ENCODE measurements at places on chromosomes 6 and 20. TPM values are rescaled to one million over a fixed set of nuclear protein-coding genes. Genes with fewer than 3 reads are reported as not detected.

- H3K27ac ChIP-seq = no peak overlapping the region
- H3K4me1 ChIP-seq = no peaks in the 10 kb centered on the region
- no peak for DNase-seq
- H3K4me3 ChIP-seq = no peak overlapping the region
Measured at GRCh38 chr20:22525069-22525820, 59.1 kb downstream of the FOXA2 start.

- no peak for DNase-seq
- H3K36me3 ChIP-seq = no peaks in the 10 kb centered on the region
- H3K27me3 ChIP-seq = no peaks in the 10 kb centered on the region
- H3K27ac ChIP-seq = no peak overlapping the region
Measured at GRCh38 chr6:125953502-125953875, 3.1 kb upstream of the HINT3 start.

- DNase-seq = no peak
- no peaks in the 10 kb centered on the region for H3K36me3 ChIP-seq
- H3K27ac ChIP-seq = no peak overlapping the region
- peaks cover 9% of the 10 kb centered on the region for H3K27me3 ChIP-seq
- H3K4me1 ChIP-seq = peaks cover 40% of the 10 kb centered on the region
- no peak overlapping the region for H3K4me3 ChIP-seq
Measured at GRCh38 chr6:166257911-166258318, 50.3 kb downstream of the PRR18 start.

DNA sequence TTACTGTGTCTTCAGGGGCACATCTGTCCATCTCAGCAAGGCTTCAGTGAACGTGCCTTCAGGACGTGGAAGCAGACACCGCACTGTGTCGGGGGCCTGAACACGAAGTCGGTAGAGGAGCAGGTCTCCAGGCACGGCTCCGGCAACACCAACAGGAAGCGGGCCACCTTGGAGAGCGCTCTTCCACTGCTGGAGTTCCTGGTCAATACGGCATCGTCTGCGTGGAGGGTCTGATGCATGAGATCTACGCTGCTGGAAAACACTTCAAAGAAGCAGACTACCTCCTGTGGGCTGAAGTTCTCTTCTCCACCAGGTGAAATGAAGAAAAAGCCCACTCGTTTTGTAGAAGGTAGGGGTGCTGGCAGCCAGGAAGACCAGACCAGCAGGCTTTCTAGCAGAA is 69.3 kb upstream of the SLCO4A1 start:
- no peaks in the 10 kb centered on the region for H3K4me1 ChIP-seq
- DNase-seq = no peak
- no peaks in the 10 kb centered on the region for H3K36me3 ChIP-seq
- H3K27me3 ChIP-seq = peaks cover 8% of the 10 kb centered on the region
- no peak overlapping the region for H3K27ac ChIP-seq
- H3K4me3 ChIP-seq = no peak overlapping the region

DNA sequence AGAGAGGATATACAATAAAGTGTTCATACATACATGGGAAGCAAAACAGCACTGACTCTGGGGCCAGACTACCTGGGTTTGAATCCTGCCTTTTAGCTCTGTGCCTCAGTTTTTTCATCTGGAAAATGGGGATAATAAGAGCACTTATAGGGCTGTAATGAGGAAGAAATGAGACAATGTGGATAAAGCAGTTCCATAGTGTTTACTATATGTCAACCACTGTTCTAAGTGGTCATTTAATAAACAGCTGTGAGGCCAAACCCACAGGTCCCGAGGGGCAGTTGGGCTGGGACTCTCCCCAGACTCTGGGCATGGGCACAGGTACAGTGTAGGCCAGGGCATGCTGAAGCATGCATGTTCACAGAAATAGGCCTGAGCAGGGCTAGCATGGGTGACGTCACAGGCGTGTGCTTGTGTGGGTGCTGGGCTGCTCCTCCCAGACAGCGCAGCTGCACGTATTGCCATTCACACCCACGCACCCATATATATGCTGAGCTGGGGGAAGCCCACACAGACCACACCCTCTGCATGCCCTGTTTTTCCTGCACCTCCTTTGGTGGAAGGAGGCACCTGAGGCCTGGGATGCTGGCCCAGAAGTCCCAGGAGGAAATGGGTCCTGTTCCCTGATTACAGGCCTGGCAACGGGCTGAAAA is 3.5 kb upstream of the PLCG1 start:
- no peaks in the 10 kb centered on the region for H3K27me3 ChIP-seq
- no peak for DNase-seq

- peaks cover under 1% of the 10 kb centered on the region for H3K36me3 ChIP-seq
- H3K4me1 ChIP-seq = peaks cover 48% of the 10 kb centered on the region
- peak overlapping the region; percentile 99 for H3K27ac ChIP-seq
- no peaks in the 10 kb centered on the region for H3K27me3 ChIP-seq
- H3K4me3 ChIP-seq = peak overlapping the region; percentile 96
- DNase-seq = peak; percentile 94
Measured at GRCh38 chr20:38804682-38805501, 605 bp upstream of the PPP1R16B start.

GRCh38 chr6:15678514-15678913 is 15.7 kb upstream of the DTNBP1 start:
- H3K4me1 ChIP-seq = no peaks in the 10 kb centered on the region
- no peaks in the 10 kb centered on the region for H3K36me3 ChIP-seq
- DNase-seq = no peak
- no peak overlapping the region for H3K4me3 ChIP-seq

DNA sequence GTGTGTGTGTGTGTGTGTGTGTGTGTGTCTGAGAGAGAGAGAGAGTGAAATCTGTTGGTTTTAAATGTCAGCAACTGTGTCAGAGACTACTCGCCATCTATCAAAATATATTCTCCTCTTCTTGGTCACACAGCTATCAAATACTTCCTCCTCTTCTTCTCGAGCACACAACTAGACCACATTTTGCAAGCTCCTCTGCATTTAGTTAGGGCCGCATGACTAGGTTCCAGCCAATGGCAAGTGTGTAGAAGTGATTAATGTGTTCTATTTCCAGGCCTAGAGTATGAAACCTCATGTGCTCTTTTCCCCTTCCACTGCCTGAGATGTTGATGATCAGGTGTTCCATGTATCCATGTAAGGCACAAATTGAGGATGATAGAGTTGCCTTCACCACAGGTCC is 278.5 kb upstream of the MARCKS start:
- H3K4me3 ChIP-seq = no peak overlapping the region
- H3K27me3 ChIP-seq = no peaks in the 10 kb centered on the region
- H3K36me3 ChIP-seq = no peaks in the 10 kb centered on the region
- no peak for DNase-seq
- no peaks in the 10 kb centered on the region for H3K4me1 ChIP-seq
- no peak overlapping the region for H3K27ac ChIP-seq

DNA sequence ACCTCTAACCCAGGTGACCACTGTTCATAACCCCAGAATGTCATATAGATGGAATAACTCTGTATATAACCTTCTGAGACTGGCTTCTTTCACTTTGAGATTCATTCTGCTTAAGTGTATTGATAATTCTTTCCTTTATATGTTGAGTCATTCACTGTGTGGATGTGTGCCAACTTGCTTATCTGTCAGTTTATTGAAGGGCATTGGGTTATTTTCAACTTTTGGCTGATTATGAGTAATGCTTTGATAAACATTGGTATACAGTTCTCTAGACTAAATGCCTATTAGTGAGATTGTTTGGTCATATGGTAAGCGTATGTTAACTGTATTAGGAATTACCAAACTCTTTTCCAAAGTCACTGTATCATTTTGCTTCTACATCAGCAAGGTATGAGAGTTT is 453.4 kb upstream of the SPTLC3 start:
- H3K36me3 ChIP-seq = no peaks in the 10 kb centered on the region
- no peaks in the 10 kb centered on the region for H3K4me1 ChIP-seq
- no peak overlapping the region for H3K27ac ChIP-seq

DNA sequence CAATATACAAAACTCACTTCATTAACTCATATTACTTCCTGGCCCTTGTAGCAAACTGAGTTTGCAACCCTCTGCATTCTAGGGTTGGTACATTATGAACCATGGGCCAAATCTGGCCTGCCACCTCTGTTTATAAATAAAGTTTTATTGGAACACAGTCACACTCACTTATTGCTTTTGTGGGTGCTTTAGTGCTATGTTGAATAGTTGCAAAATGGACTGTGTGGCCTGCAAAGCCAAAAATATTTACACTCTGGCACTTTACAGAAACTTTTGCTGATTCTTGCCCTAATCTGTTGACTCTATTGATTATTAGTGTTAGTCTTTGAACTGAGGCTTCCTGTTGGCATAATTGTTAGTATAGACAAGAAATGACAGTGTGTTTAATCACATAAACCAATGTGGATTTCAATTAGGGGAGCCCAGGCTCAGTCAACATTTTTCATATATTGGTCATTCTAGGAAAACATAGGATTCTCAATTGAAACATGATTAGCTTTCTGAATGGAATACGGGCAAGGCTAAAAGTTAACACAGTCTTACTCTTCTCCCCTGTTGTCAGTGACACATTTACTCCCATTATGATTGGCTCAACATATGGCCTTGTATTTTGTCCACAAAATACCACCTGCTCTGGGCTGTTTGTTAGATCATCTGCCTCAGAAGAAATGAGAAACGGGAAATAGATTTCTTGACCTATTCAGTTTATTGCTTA is 241.9 kb upstream of the ZFP64 start:
- no peak for DNase-seq
- H3K4me1 ChIP-seq = no peaks in the 10 kb centered on the region
- H3K36me3 ChIP-seq = no peaks in the 10 kb centered on the region

- H3K4me3 ChIP-seq = no peak overlapping the region
- peaks cover 2% of the 10 kb centered on the region for H3K27me3 ChIP-seq
- DNase-seq = no peak
Measured at GRCh38 chr6:170045981-170046667, 244.8 kb downstream of the DLL1 start.

- no peak for DNase-seq
- H3K36me3 ChIP-seq = no peaks in the 10 kb centered on the region
- no peaks in the 10 kb centered on the region for H3K27me3 ChIP-seq
- H3K27ac ChIP-seq = no peak overlapping the region
- H3K4me1 ChIP-seq = no peaks in the 10 kb centered on the region
Measured at GRCh38 chr20:33539129-33539528, 49.2 kb downstream of the CBFA2T2 start.

- no peak overlapping the region for H3K4me3 ChIP-seq
- H3K36me3 ChIP-seq = no peaks in the 10 kb centered on the region
- peaks cover 2% of the 10 kb centered on the region for H3K27me3 ChIP-seq
- no peak for DNase-seq
- no peak overlapping the region for H3K27ac ChIP-seq
Measured at GRCh38 chr6:157832250-157832967, 9.4 kb downstream of the SNX9 start.

DNA sequence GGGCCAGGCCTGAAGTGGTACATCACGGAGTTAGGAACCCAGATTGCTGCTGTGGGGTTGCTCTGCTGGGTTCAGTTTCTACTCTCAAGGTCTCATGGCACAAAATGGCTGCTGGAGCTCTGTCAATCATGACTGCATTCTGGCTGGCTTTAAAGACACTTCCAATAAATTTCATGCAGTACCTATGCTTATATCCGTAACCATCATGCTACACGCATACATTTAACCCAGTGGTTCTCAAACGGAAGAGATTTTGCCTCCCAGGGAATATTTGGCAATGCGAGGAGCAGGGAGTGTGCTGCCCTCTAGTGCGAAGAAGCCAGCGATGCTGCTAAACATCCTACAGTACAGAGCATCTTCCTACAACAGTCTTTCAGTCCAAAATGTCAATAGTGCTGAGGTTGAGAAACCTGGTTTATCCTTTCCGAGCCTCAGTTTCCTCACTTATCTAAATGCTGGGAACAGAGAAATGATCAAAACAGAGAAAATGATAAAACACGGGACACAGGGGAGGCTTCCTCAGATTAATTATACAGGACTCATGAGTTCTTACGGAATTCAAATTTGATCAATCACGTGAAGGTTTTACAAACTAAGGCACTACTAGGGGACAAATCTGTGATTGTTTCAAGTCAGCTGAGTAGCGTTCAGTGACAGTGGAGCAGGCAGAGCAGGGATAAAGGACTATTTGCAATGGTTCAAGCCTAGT is 9.6 kb upstream of the SLC2A10 start:
- H3K27me3 ChIP-seq = peaks cover 3% of the 10 kb centered on the region
- no peak for DNase-seq
- no peaks in the 10 kb centered on the region for H3K36me3 ChIP-seq

DNA sequence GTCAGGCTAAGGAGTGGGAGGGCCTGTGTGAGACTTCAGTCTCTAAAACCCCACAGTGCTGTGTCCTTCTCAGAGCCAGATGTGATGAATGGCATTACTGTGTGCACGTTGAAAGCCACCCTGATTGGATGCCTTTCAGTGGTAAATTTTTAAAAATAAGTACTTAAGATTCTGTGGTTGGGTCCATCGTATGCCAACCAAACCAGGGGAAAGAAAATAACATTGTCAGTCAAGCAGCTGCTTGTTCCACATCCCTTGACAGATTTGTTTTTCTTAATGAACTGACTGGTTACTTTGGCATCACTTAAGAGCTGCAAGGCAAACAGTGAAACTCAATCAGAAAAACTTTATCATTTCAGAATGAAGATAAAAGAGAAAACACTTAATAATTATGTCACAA is 334.0 kb upstream of the NT5E start:
- no peaks in the 10 kb centered on the region for H3K4me1 ChIP-seq
- no peaks in the 10 kb centered on the region for H3K27me3 ChIP-seq
- no peak overlapping the region for H3K4me3 ChIP-seq
- no peak for DNase-seq

DNA sequence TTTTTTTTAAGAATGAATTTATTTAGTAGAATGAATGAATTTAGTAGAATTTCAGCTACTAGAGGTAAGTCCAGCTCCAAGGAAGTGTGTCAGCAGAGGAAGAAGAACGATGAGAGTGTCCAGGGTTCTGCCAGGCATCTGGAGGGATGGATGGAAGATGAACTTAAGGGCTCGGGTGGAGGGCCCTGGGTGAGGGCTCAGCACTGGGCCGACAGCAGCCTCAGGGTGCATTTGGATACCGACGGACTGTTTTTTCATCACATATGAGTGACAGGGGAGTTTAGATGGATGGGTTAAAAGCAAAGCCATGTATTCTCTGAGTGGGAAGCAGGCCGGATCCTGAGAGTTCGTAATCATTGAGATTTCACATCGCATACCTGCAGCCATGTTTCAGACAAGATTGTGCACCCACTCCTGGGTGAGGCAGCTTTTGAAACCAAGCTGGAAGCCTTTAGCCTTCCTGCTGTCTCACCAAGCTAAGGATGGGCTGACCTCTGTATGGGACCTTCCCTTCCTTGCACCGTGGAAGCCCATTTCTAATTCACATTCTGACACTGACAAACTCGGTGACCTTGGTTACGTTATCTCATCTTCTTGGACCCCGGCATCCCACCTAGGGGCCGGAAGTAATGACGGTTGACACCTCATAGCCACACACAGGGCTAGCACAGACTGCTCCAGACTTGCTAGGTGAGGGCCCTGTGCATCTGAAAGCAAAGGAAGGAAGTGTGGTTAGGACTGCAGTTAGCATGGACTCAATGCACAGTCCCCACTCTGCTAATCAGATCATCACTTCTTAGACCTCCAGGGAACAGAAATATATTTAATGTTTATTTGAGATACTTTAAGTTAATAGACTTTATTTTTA is 228.5 kb downstream of the SLC24A3 start:
- peaks cover 16% of the 10 kb centered on the region for H3K4me1 ChIP-seq
- H3K27me3 ChIP-seq = no peaks in the 10 kb centered on the region
- peak; percentile 19 for DNase-seq
- no peak overlapping the region for H3K27ac ChIP-seq

- no peak overlapping the region for H3K4me3 ChIP-seq
- H3K4me1 ChIP-seq = no peaks in the 10 kb centered on the region
- no peak overlapping the region for H3K27ac ChIP-seq
- no peak for DNase-seq
Measured at GRCh38 chr20:19265646-19266374, 53.4 kb downstream of the SLC24A3 start.

Gene C6orf58
- total RNA-seq = not detected

Gene DACT2
- total RNA-seq = not detected

Gene CNR1
- not detected for total RNA-seq

Gene SLC22A16
- not detected for total RNA-seq
